ENCODE measurements at places on chromosomes 2 and 18.

GRCh38 chr2:211745295-211746097 is 793.1 kb downstream of the ERBB4 start:
- DNase-seq: peak; percentile 3

DNA sequence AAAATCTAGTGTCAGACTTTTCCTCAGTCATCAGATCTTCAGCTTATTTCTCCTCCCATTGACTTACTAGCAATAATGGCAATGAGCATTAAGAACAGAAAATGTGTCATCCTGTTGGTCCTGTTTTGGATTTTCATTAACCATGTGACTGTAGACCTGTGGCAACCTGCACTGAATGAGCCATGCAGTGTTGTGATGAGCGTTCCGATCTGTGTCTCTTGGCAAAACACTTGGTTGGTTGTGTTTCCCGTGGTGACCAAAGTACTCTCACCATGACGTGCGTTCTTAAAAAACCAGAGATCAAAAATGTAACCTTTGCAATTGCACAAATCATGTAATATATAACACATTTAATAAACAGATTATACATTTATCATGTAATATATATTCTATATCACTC is 138.6 kb downstream of the MAP3K20 start:
- DNase-seq: no peak

GRCh38 chr2:219243291-219243761 is 1.9 kb downstream of the GLB1L start:
- no peak for DNase-seq

DNA sequence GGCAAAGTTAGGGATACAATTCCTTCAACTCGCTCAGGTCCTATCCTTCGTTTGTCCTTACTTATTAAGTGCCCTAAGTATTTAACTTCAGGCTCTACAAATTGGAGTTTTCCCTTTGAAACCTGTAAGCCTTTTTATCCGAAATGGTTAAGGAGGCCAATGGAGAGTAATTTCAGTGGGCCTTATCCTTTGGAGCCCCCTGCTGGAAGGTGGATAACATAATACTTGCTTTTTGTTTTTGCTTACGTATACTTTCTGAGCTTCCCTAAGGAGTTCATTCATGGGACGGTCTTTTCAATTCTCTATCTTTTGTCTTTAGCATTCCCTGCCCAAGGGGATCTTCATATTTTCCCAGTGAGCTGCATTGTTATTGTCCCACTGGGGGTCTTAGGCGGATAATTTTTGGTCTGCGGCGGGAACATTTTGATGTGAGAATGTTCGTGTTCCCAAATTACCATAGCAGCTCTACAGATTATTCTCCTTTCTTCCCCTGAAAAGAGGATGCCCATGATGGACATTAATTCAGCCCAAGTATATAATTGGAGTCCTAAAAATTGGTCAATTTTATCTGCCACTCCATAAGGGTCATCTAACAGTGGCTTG is 34.4 kb upstream of the TRAPPC8 start:
- DNase-seq: peak; percentile 49

GRCh38 chr2:111071600-111072171 is 49.0 kb upstream of the BCL2L11 start:
- no peak for DNase-seq

- no peak for DNase-seq
Observed at GRCh38 chr18:39730606-39731005, 2165.0 kb upstream of the CELF4 start.

DNA sequence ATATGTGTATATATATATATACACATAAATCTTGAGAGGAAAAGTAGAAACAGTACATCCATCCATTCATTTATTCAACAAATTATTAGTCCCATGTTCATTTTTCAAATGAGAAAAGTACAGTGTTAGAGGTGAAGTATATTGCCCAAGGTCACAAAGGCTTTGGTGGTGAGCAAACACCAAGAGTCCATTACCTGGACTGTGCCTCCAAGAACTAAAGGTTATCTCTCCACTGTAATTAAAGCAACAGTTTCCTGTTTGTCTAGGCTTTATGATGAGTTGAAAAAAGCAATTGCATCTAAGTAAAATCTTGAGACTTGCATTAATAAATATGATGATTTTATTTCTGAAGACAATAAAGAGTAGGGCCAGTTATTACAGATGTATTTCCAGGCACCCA is 44.7 kb upstream of the EPB41L3 start:
- DNase-seq: no peak

All from CD4-positive, alpha-beta T cell treated with Interleukin-4 for 4 hours (primary cell).